ENCODE measurements at places on chromosomes 1 and 21. TPM values are rescaled to one million over a fixed set of nuclear protein-coding genes. Genes with fewer than 3 reads are reported as not detected.

The ZNF695 gene
- total RNA-seq = 0.29 TPM

The MEGF6 gene
- total RNA-seq = 0.84 TPM

The PLCH2 gene
- total RNA-seq = 0.81 TPM

The PODN gene
- not detected for total RNA-seq

The NFASC gene
- 0.41 TPM for total RNA-seq

The LIPI gene
- not detected for total RNA-seq
